SK-N-SH (cell line): ENCODE measurements at places on chromosomes 7 and 10.

GRCh38 chr10:19385846-19386450 lies 337.3 kb downstream of the MALRD1 start:
- DNase-seq, result no peak

- DNase-seq, result peak; percentile 17
Measured at GRCh38 chr10:19728964-19729363, 87.3 kb upstream of the PLXDC2 start.

DNA sequence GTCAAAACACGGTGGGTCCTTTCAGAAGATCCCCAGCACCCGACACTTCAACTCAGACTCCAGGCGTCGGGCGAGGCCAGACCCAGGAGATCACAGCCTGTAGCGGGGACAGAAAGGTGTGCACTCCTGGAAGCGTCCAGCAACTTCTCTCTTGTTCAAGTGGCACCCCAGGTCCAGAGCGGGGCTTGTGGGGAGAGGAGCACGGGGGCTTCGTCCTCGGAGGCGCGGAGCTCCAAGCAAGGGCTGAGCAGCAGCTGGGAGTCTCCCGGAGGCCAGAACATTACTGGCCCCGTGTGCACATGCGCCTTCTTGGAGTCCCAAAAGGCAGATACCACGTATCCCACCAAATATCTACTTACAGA lies 54.9 kb downstream of the ZRANB1 start:
- DNase-seq, result no peak

- DNase-seq, result no peak
Measured at GRCh38 chr10:8168836-8169235, 114.3 kb downstream of the GATA3 start.

DNA sequence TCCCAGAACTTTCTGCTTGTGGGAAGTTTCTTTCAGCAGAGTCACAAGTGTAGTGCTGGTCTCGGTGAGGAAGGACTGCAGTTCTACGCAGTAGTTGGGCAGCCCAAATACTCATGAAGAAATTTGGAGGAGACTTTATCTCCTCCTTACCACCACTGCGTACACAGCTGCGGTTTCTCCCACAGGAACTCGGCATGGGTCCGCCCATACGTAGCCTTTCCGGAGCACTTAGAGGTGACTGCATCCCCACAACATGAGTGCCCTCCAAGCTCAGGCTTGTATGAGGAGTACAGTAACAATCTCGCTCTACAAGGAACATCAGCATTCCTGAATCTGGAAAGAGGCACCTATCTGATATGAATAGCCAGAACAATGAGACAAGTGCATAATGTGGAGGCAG lies 549.2 kb upstream of the SEMA3D start:
- no peak for DNase-seq

DNA sequence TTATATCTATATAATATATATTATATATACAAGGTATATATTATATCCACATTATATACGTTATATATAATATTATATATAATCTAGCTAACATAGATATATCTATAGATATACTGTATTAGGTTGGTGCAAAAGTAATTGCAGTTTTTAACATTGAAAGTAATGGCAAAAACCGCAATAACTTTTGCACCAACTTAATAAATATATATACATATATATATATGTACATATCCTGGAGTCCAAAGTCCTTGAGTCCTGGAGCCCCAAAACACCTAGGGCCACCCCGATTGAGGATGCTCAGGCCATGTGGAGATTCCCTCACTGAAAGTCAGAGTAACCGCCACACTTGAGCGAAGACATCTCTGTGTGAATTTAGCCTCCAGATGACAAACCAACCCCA lies 408.2 kb upstream of the AUTS2 start:
- DNase-seq, result no peak

DNA sequence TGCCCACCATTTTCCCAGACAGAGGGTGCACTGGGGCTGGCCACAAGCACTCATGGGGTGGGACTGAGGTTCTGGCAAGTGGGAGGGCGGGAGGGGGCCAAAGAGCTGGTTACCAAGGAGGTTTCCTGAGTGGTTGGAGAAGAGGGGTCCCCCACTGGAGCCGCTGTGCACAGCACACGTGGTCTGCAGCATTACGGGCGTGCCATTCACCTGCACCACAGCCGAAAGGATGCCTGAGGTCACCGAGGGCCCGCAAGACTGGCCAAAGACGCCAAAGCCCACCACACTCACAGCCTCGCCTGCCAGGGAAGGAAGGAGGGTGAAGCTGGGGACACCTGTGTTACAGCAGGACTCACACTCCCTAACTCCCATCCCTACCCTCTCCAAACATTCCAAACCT lies 3.9 kb downstream of the TYSND1 start:
- no peak for DNase-seq

- peak; percentile 32 for DNase-seq
Measured at GRCh38 chr10:96440361-96441292, 73.1 kb downstream of the TLL2 start.

GRCh38 chr10:115129752-115130151 lies 36.6 kb downstream of the ATRNL1 start:
- DNase-seq, result peak; percentile 13

DNA sequence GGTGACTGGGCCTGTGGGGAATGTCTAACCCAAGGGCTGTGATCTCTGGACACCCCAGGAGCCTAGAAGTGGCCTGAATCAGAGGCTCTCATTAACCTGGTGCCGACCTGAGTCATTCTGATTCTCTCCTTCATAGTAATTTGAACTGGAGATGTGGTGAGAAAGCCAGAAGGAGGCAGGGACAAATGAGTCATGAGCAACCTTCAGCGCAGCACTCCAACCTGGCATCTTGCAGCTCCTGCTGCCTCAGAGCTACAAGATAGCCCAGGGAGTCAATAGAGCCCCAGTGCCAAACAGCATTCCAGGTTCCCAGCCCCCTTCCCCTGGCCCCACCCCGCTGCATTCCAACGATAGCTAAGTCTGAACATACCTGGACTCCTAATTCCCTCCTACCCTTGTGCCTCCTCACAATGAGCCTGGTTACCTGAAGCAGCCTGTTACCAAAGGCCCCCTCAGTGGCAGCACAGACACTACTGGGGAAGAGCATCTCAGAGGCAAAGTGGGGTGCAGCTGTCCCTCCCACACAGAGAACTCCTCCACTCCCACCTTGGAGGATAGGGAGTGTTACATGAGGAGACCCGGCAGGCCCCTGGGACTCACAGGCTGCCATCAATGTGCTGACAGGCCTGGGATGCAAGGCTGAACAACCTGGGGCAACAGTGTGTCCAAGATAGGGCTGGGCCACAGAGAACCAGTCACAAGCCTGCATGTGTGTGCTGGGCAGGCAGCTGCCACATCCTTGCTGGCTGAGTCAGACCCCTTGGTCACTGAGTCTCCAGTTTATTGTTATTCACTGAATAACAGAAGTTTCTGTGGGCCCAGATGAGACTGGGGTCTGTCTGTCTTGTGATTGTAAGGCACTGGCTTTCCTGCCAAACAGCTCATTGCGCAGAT lies 76.8 kb upstream of the LEP start:
- no peak for DNase-seq

DNA sequence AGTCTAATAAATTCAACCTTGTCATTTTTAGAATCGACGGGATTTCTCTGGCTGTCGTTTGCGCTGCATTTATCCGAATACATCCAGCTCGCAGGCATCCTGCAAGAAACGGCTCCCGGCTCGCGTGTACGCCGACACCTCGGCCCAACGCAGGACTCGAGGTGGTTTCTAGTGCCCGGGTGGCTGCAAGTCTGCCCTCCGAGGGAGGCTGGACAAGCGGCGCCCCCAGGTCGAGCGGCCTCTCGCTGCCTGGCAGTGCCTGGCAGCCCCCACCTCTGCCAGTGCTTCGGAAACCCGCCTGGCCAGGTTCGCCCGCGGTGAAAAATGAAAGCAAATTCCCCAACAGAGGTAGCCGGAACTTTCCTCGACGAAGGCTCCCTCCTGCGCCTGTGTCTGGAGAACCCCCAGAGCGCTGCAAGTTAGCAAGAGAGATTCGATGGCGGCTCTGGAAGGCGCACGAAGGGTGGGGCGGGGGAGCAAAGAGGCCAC lies 5.7 kb upstream of the ZNF503 start:
- no peak for DNase-seq

GRCh38 chr7:81408728-81409127 lies 361.1 kb downstream of the HGF start:
- no peak for DNase-seq

DNA sequence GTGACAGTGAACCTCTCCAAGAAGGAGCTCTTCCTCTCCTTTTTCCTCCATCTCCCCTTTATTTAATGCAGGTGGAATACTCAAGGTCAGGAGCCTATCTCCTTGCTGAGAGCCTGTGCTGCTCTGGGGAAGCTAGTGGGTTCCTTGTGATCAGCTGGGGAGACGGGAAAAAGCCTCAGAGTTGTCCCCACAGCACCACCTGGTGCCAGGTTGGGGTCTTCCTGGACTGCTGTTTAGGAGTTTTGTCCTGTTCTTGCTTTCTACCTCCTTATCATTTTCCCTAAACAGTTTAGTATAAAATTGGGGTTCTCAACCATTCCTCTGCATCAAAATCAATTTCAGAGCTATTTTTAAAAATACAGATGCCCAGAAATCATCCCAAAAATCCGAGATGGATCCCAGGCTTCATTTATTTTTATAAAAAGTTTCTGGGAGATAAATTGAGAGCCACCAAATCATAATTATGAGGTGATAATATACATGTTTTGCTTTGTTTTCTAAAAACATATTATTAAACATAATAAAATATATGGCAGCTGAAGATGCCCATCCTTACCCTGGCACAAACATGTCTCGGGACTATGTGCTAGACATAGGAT lies 44.3 kb downstream of the MACC1 start:
- DNase-seq, result peak; percentile 66

DNA sequence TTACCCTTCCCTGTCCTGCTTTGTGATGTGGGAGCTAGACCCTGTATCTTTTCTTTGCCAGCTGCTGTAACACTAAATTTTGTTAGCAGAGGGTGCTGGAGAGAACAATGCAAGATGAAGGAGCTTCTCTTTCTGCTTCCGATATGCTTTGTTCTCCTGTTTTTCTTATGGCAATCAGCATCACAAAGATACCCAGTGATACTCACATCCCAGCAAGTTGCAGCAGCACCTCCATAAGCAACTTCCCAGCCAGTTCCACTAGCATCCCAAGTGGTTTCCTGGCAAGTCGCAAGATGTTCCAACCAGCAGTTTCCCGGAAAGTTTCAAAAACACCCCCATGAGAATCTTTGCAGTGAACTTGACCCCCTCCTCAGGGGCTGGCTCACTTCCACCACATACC lies 148.6 kb downstream of the IMMP2L start:
- DNase-seq, result no peak

- no peak for DNase-seq
Measured at GRCh38 chr7:12805518-12805928, 118.1 kb downstream of the ARL4A start.

- peak; percentile 51 for DNase-seq
Measured at GRCh38 chr10:96468845-96469244, 44.9 kb downstream of the TLL2 start.

DNA sequence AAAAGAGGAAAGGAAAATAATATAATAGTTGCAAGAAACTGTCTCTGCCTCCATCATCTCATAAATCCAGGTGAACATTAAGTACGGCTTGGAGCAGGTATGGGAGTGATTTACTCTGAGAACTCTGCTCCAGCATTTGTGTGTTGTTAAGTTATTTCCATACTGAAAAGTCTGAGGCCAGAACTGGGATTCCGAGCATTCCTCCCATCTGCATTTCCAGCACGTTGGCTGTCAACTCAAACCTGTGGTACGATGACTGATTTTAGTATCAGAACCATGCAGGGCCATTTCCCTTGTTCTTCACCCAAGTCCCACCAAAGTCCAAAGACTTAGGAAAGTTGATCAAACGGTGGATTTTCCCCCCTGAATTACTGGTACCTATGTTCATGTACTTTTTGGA lies 104.9 kb downstream of the CREB5 start:
- DNase-seq, result no peak

- no peak for DNase-seq
Measured at GRCh38 chr7:22640269-22640668, 86.7 kb upstream of the IL6 start.

GRCh38 chr7:137958470-137959431 lies 43.1 kb downstream of the CREB3L2 start:
- no peak for DNase-seq

DNA sequence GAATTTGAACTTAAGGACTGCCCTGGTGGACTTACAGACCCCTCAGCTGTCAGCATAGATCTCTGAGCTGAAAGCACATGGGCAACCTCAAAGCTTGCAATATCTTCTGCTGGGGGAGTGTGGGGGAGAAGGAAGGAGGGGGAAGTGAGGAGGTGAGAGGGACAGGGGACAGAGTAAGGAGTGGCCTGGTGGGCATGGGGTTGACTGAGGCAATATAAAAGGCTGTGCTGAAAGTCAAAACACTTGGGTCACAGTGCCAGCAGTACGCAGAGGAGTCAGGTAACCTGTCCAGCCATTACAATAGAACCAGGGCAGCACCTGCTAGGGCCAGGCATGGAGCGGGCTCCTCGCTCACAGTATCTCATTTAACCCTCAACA lies 43.2 kb downstream of the PPP1R3C start:
- DNase-seq, result no peak
